HFFc6 (cell line): ENCODE measurements at places on chromosomes 16 and 17.

GRCh38 chr16:48091117-48091516 lies 64.7 kb downstream of the ABCC12 start:
- DNase-seq, result no peak

GRCh38 chr16:31329671-31330552 lies 25.1 kb upstream of the ITGAX start:
- DNase-seq, result no peak

- no peak for DNase-seq
These were observed 24.0 kb downstream of the SPNS2 start for GRCh38 chr17:4522661-4523060.

- DNase-seq, result no peak
These were observed 20.6 kb downstream of the HS3ST3B1 start for GRCh38 chr17:14321476-14321949.

GRCh38 chr16:74842413-74842812 lies 67.8 kb upstream of the FA2H start:
- no peak for DNase-seq

GRCh38 chr17:39231591-39232551 lies 6.1 kb upstream of the STAC2 start:
- DNase-seq, result peak; percentile 21

DNA sequence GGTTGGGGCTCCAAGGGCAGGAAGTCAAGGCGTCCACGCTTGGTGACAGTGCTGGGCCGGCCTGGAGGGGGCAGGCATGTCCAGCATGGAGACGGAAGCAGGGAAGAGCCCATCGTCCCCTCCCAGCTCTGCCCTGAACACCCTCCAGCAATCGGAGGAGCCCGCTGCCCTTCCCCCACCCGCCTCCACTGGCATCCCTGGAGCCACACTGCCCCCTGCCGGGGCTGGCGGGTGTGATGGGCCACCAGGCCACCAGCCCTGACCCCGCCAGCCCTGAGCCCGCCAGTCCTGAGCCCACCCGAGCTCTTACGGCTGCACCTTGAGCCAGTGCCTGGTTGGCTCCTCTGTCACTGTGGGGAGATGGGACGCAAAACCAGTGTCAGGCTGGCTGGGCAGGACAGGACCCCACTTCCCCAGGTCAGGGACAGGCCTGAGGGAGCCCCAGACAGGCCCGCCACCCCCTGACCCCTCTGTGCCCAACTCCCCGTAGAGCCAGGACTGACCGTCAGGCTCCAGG lies 4.1 kb upstream of the CDH15 start:
- DNase-seq, result peak; percentile 68

DNA sequence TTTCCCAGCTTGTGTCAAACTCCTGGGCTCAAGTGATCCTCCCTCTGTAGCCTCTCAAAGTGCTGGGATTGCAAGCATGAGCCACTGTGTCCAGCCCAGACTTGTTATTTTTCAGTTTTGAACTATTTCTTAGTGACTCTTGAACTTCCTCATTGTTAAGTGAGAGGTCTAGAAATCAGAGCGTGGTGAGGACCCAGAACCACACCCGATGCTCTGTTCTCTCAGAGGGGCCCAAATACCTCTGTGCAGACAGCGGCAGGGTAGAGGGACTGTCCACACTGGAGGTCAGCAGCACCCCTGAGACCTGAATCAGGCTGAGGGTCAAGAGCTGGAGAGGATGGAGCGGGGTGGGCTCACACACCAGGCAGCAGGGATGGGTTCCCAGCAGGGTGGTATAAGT lies 47.7 kb upstream of the MEAK7 start:
- no peak for DNase-seq

DNA sequence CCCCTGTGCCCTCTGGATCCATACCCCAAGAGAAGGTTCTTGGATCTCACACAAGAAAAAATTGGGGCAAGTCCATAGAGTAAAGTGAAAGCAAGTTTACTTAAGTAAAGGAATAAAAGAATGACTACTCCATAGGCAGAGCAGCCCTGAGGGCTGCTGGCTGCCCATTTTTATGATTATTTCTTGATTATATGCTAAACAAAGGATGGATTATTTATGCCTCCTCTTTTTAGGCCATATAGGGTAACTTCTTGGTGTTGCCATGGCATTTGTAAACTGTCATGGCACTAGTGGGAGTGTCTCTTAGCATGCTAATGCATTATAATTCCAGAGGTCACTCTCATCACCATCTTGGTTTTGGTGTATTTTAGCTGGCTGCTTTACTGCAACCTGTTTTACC lies 70.8 kb downstream of the NLK start:
- DNase-seq, result peak; percentile 16

DNA sequence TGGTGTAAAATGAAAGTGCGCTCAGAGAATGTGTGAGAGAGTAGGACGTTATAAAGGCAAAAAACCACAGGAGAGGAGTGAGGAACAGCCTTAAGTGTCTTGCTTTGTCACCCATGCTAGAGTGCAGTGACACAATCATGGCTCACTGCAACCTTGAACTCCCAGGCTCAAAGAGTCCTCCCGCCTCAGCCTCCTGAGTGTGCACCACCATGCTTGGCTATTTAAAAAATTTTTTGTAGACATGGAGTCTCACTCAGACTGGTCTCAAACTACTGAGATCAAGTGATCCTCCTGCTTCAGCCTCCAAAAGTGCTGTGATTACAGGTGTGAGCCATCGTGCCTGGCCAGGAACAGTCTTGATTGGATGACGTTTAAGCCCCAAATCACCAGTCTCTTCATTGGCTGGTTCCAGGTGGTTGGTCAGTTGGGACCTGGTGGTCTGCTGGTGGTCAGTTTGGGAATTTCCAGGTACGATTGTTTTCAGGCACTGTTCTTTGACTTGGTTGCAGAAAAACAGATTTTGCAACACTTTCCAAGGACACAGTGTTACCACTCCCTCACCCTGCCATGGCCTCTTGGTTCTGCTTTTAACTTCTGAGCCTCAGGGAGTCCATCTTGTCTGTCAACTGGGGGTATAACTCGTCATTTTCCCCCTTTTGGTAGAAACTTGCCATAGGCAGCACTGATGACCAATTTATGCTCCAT lies 21.2 kb downstream of the DHODH start:
- DNase-seq, result no peak

DNA sequence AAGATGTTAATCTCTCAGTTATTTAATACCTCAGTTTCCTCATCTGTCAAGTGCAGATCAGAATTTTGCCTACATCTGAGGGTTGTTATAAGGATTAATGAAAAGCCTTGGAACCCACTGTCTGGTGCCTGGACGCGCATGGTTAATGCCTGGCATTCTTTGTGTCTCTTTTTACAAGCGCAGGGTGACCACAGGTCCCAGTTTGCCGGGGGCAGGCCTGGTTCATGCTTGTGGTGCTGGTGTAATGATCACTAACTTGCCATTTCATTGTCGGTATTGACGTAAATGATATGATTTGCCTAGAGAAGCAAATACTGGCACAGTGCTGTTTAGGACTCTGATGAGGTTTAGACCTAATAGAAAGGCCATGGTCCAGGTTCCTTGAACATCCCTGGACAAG lies 23.1 kb downstream of the MRC2 start:
- DNase-seq, result no peak

DNA sequence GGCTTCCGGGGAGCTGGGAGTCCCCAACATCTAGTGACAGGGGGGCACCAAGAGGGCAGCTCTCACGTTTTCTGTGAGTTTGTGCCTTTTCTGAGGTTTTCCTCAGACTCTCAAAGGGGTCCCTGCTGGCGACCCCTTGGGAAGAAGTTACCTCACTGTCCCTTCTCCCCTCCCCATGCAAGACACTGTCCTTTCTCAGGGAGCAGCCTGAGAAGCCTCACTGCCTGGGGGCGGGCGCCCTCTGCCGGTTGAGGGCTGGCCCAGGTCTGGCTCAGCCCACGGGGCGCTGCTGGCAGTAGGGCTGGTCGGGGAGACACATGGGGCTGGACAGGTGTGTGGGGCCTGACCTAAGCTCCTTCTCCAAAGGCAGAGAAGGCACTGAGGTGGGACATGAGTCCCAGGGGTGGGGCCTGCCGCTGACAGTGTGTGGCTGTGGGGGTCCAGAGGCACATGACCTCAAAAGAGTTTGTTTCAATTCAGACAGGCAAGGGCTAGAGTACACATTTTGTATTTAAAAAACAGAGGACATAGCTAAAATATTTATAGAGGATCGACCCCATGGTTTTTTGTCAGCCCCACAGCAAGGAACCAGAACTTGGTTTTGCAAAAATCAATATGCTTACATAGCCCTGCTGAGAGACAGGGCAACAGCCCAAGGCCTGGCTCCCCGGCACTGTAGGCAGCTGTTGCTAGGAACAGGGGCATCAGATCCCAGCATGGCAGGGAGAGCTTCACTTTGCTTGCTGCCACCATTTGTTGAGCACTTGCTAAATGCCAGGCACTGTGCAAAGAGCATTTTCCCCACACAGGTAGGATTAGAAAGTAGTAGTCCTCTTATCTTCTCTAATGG lies 18.5 kb upstream of the ALDH3A1 start:
- DNase-seq, result peak; percentile 47

- no peak for DNase-seq
These were observed 117.0 kb downstream of the METRNL start for GRCh38 chr17:83196366-83196765.

DNA sequence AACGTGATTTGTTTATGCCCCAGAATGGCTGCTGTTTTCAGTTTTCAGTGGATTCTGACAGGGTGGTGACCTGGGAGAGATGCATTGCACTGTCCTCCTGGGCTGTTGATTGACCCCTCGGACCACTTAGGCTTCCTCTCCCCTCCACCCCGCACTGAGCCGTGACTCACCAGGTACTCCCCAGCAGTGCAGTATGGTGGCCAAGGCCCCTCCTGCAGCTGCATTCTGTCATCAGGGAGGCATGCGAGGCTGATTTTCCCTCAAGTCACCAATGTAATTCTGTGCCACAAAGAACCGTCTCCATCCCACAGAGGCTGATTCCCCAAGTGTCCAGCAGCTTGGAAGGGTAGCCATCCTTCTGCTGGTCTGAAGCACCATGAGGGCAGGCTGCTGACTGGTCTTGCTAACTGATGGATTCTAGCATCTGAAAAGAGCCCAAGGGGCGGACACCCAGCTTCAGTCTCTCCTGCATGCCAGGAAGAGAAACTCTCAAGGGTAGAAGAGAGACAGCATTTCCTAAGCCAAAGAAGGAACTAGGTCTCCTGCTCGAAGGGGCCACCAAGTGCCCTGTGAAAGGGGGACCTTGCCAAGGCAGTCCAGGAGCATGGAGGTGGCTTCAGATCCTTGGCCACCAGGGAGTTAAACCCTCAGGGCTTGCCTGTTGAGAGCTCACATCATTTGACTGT lies 148.1 kb downstream of the SOCS1 start:
- DNase-seq, result peak; percentile 63

DNA sequence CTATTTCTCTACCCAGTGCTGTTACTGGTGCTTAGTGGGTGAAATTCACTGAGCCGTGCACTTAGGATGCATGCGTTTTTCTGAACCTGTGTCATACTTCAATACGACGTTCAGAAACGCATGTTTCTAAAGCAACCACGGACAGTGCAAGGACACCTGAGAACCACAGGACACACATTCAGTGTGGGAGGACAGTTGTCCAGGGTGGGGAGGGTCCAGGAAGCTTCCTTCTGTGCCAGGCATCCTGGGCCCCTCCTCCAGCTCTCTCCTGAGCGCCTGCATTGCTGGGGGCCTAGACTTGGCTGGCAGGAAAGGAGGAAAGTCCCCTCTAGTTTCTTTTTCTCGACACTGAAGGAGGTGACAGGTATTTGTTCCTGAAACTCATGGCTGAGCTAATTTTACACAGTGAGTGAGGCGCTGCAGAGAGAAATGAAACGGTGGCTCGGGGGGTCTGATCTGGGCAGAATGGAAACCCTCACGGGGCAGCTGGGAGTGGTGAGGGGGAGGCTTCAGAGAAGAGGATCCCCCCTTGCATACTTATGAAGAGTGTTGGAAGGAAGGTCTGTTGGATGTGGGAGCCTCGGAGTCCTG lies 89.9 kb downstream of the IRF8 start:
- no peak for DNase-seq

- peak; percentile 50 for DNase-seq
These were observed 6.3 kb downstream of the SAP30BP start for GRCh38 chr17:75673487-75673886.

DNA sequence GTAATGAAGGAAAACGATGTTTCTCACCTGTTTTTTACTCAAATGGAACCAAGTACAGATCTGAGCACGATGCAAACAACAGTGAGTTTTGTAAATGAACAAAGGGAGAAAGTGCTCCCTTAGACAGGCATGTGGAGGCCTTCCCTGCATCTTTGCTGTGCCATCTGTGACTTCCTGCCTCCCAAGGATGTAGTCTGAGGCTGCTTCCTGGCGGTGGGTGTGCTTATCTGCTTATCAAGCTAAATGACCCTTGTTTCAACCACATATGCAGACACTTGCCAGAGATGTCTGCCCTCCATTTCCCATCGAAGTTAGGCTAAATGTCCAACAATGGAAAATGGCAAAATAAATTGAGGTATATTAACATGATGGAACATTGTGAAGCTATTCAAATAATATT lies 34.6 kb downstream of the RGS9 start:
- DNase-seq, result no peak

- DNase-seq, result no peak
These were observed 22.4 kb upstream of the MNT start for GRCh38 chr17:2423271-2423670.

GRCh38 chr17:9256751-9257629 lies 235.7 kb downstream of the NTN1 start:
- peak; percentile 12 for DNase-seq

GRCh38 chr17:28384281-28385036 lies 13.0 kb downstream of the SARM1 start:
- no peak for DNase-seq

- DNase-seq, result no peak
These were observed 17.9 kb downstream of the TANGO6 start for GRCh38 chr16:68860978-68861892.
